ENCODE measurements at places on chromosomes 1 and 21.
A peak's percentile ranks its signal among the peaks of the same experiment; 100 is the strongest.

DNA sequence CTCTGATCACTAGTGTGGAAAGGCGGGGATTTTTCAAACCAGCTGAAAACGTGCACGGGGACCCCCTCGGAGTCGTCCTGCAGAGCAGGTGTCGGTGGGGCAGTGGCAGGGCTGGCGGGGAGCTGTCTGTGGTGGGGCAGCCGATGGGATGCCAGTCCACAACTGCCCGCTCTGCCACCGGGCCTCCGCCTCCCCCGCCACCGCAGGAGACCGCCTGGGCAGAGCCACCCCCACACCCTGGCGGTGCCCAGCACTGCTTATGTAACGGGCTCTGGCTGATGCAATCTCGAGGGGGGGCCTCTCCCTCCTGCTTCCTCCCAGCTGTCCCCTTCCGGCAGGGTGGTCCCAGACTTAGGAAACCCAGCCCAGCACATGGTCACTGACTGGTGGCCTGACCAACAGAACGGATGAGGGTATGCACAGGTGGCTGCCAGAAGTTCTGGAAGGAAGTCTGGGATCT is 9.3 kb downstream of the CHD5 start:
- DNase-seq: peak; percentile 4

- no peak for DNase-seq
These were observed 1.5 kb upstream of the C2CD4D start for GRCh38 chr1:151841141-151841540.

- no peak for DNase-seq
These were observed 51.9 kb upstream of the SYNC start for GRCh38 chr1:32754317-32755097.

GRCh38 chr1:44524655-44525500 is 119.8 kb downstream of the RNF220 start:
- no peak for DNase-seq

- no peak for DNase-seq
These were observed 16.6 kb downstream of the IPO9 start for GRCh38 chr1:201845331-201846083.

- no peak for DNase-seq
These were observed 120.6 kb downstream of the KCNJ15 start for GRCh38 chr21:38377165-38378088.

DNA sequence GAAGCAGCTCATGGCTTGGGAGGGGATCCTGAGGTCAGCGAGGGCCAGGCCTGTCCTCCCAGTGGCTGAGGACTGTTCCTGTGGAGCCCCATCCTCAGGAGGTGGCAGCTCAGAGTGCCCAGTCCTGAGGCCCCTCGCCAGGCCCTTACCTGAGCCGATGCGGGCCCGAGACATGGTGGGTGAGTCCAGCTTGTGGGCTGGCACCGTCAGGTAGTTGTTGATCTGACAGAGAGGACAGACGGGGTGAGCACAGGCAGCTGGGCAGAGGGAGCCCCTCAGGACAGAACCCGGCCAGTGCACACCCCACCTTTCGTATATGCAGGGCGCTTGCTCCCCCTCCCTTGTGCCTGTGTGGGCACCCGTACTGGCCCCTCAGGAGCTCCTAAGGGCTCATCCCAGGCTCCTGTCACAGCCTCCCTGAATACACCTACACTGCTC is 53.9 kb downstream of the SLC9A1 start:
- DNase-seq: no peak

- DNase-seq: no peak
These were observed 33.6 kb upstream of the ZFP69B start for GRCh38 chr1:40416709-40417108.

DNA sequence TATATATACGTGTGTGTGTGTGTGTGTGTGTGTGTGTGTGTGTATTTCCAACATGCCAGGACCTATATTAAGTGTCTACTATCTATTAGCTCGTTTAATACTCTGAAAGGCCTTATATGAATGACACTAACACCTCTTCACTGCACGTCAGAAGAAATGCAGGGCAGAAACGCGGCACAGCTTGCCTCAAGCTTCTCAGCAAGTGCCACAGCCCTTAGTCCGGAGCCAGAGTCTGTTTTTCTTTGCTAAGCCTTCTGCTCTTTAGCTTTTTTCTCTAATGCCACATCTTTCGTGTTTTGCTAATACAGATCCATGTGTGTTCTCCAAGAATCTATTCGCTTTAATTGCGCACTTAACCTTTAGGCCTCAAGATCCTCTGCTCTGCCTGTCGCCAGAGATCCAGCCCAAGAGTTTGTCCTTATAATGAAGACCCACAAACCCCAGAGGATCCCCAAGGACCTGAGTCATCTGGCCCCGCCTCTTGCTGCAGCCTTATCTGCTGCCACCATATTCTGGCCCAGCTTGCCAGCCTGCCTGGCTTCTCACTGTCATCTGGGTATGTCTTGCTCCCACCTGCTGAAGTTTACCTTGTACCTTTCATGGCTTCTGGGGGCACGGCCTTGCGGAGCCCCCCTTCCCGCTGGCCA is 2.0 kb upstream of the TRIM58 start:
- DNase-seq: no peak

DNA sequence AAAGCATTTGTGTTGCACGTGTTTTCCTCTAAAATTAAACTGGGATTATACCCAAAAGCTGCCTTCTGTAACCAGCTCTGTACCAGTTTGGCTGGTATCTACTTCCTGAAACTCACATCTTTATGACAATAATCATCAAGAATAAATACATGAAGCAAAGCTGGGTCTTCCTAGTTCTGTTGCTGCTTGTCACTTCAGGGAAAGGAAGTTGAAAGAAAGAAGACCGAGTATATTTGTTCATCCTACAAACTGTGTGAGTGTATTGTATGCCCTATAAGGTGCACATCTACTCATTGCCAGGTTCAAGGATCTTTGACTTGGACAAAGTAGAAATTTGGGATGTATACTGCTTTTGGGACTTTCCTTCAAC is 29.1 kb upstream of the IFNGR2 start:
- DNase-seq: peak; percentile 80

- DNase-seq: peak; percentile 88
These were observed 426.7 kb upstream of the RUNX1 start for GRCh38 chr21:35475762-35476161.

DNA sequence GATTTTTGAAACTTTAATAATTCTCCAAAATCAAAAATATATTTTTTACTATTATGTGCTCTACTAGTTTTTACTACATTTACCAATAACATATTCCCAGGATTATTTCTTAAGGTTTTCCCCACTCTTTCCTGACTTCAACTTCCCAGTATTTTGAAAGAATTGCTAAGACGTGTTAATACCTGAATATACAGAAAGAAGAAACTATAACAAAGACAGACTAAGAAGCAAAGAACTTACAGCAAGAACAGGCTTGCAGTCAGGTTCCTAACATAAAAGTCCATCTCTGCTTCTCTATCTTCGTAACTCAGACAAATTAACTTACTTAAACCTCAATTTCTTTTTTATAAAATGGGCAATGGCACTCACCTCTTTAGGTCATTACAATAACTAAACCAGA is 63.2 kb downstream of the SRSF11 start:
- no peak for DNase-seq

- no peak for DNase-seq
These were observed 15.9 kb downstream of the SARS1 start for GRCh38 chr1:109229531-109230127.

DNA sequence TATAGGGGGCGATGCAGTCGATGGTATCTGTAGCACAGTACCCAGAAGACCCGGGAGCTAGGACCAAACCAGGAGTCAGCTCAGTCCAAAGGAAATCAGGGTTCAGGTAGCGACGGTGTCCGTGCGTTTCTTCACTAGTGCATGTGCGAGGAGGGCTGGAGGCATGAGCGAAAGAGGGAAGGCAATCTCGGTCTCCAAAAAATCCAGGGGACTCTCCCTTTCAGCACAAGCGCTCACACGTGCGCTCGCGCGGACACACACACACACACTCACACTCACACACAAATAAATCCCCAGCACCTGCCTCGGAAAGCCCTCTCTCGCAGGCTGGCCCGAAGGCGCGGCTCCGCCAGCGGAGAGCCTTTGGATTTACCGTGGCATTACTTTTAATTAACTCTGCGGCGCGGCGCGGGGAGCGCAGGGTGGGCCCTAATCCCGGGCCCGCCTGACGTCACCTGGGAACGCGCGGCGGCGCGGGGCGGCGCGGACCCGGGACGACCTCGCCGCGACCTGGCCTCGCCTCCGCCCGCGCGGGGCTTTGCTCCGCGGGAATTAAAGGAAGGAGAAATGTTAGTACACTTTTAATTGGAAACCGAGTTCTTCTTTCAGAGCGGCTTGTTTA is 121.2 kb downstream of the LMX1A start:
- no peak for DNase-seq

GRCh38 chr1:104804147-104804546 is 1054.4 kb downstream of the AMY1C start:
- no peak for DNase-seq

GRCh38 chr21:30577766-30578165 is 12.4 kb downstream of the KRTAP22-2 start:
- DNase-seq: no peak

DNA sequence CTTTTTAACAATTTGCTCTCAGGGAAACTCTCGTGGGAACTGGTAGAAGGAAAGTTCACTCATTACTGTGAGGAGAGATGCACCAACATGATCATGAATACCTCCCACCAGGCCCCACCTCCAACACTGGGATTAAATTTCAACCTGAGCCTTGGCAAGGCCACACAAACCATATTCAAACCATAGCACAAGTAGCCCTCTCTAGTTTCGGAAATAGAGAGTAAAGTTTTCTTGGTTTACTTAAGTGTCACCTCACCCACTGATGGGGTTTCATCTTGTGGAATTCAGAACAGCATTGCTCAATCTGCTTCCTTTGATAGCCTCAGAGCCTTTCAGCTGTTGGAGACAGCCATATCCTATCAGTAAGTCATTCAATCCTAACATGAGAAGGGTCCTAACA is 25.5 kb upstream of the CCSAP start:
- no peak for DNase-seq

GRCh38 chr1:89834083-89834704 is 13.4 kb downstream of the LRRC8D start:
- no peak for DNase-seq

DNA sequence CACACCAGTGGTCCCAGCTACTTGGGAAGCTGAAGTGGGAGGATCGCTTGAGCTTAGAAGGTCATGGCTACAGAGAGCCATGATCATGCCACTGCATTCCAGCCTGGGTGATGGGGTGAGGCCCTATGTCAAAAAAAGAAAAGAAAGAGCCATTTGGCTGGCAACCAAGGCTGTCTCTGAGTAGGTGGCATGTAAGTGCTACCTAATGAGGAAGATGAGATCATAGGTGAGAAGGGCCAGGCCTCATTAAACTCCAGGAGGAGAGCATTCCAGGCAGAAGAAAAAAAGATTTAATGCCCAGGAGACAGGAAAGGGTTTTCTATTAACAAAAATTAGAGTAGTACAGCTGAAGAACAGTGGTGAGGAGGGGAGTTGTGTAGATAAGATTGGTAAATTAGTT is 103.4 kb upstream of the ZNF678 start:
- DNase-seq: no peak

- no peak for DNase-seq
These were observed 3.7 kb upstream of the LRP8 start for GRCh38 chr1:53331446-53332185.

DNA sequence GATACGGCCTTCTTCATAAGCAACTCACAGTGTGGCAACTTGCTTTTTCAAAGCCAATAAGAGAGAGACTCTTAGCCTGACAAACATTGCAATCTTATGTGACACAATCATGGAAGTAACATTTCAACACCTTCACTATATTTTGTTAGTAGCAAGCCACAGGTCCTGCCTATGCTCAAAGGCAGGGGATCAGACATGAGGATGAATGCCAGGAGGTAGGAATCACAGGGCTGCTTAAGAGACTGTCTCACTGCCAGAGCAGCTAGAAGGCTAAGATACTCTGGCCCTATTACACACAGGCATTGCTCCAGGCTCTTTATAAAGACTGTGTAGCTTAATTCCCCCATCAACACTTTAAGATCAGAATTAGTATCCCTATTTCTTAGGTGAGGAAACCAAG is 236.2 kb upstream of the KAZN start:
- DNase-seq: no peak

- DNase-seq: no peak
These were observed 40.2 kb upstream of the QSOX1 start for GRCh38 chr1:180114396-180114945.

DNA sequence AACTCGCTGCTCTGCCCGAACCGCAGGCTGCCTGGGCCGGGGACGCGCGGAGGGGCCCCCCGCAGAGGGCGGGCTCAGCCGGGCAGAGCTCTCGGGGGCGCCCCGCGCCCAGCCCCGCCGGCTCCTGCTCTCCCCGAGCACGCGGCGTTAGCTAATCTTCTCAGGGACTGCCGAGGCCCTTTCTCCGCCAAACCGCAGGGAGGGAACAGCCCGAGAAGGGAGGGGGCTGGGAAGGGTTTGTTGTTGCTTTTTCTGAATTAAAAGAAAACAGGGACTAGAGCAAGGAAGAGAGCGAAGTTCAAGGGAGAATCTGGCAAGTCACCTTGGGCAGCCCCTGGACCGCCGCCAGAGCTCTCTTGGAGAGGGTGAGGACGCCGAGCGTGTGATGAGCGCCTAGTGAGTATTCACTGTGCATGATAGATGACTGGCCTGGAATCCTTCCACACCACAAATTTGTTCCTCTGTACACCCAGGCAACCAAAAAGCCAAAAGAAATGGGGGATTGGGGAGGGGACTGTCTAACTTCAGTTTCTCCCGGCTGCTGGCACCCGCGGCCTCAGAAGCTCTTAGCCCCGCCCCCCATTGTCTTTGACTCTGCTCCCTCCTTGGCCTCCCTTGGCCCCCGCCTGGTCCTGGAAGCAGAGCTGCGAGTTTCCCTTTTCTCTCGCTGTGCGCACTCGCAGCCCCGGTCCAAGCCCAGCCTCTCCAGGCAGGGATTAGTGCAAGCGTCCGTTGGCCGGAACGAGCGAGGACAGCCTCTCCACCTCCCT is 19.7 kb upstream of the LMX1A start:
- peak; percentile 10 for DNase-seq

DNA sequence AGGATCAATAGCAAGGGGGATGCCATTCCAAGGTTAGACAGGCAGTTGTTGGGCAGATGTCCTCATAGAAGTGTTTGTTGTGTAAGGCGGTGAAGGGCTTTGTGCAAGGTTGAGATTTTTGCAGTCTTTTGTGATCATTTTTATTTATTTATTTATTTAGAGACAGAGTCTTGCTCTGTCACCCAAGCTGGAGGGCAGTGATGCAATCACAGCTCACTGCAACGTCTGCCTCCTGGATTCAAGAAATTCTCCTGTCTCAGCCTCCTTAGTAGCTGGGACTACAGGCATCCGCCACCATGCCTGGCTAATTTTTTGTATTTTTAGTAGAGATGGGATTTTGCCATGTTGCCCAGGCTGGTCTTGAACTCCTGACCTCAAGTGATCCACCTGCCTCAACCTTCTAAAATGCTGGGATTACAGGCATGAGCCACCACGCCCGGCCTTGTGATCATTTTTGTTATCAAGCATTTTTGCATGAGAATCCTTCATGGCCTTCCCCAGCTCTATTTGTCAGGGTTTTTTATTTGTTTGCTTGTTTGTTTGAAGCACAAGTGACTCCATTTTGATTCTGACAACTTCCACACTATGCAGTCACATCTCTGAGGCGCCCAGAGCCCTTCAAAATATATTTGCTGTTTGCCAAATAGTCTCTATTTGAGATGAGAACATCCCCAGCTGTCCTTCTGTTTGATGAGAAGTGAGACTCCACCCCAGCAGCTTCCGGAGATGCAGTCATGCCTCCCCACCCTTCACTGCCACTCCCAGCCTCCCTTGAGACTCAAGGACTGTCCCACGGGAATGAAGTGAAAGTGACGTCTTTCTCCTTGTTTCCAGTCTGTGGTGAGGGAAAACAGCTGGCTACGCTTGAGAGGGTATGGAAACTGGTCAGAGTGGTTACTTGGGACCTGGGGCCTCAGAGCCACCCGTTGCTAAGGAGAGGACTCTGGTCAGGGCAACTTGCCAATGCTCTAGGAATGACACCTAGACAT is 38.0 kb downstream of the TMEM50B start:
- DNase-seq: peak; percentile 30

Measured in inflammatory macrophage treated with lipopolysaccharide for 1 hour (primary cell).